ENCODE measurements at places on chromosomes 6 and 20.

DNA sequence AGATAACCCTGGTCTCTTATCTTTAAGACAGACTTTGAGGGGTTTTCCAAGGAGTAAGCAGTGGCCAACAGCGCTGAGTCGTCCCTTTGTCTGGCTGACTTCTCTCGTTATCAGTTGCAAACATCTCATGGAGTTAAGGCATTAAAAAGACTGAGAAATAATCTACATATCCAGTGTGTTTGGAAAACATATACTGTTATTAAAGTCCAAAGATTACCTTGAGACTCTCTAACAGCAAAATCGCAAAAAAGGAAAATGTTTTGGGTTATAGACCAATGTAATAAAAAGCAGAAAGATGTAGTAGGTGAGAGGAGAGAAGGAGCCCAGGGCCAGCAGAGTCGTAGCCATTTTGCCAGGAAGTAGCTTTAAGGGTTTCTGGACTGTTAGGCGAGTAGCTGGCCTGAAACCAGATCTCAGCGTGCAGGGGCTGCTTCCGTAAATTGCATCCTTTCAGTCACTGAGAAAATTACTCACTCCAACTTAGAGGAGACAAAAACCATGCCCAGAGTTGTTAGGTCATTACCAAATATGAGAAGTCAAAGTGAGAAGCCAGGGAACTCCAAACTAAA, 24.6 kb downstream of the MYLK4 start:
- no peak for DNase-seq

DNA sequence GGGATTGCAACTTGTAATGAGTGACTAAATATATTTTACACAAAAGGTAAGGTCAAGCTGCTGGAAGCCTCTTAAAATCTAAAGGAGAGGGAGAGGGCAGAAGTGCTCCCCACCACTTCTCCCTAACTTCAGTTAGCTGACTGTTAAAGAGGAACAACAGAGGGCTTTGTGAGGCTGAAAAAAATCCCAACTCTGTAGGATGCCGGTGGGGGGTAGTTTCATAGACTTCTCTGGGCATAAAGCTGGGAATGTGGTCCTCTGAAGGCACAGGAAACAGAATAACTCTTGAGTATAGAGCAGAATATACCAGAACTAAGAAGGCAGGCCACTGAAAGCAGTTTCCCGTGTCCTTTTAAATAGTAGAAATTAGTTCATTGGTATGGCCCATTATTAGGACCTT, 71.6 kb downstream of the KIF6 start:
- no peak for DNase-seq

DNA sequence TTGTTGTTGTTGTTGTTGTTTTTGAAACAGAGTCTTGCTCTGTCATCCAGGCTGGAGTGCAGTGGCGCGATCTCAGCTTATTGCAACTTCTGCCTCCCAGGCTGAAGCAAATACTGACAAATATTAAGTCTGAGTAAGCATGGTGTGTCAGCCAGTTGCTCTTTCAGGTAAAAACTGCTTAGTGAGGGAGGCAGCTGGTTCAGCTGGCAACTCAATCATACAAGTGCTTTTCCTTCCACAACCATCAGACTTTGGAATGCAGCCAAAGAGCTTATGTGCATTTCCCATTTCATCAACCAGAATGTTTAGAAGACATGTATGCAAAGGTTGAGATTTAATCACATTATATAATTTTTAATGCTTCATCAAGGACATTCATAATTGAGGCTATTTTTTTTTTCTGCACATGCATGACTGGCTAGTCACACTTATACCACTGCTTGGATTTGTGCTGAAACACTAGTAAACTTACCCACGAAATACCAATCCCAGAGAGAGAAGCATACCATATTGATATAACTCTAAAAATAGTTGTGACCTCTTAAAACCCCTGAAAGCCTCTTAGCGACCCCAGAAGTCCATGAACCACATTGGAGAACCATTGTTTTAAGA, 56.0 kb downstream of the CLIC5 start:
- DNase-seq, result no peak

DNA sequence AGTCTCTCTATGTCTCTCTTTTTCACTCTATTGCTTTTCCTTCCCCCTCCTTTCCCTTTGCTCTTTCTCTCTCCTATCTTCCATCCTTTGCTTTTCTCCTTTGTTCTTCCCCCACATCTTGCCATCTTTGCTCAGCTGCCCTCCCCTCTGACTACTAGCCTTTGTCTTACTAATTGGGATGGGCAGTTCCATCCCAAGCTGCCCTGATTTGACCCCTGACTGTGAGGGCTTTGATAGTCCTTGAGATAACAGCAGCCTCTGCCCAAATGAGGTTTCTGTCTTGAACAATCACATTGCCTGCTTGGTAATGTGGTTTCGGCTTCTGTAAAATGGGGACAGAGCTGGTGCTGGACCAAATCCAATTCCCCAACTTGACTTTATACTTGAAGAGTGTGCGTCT, 327.7 kb downstream of the DHX35 start:
- DNase-seq, result no peak

DNA sequence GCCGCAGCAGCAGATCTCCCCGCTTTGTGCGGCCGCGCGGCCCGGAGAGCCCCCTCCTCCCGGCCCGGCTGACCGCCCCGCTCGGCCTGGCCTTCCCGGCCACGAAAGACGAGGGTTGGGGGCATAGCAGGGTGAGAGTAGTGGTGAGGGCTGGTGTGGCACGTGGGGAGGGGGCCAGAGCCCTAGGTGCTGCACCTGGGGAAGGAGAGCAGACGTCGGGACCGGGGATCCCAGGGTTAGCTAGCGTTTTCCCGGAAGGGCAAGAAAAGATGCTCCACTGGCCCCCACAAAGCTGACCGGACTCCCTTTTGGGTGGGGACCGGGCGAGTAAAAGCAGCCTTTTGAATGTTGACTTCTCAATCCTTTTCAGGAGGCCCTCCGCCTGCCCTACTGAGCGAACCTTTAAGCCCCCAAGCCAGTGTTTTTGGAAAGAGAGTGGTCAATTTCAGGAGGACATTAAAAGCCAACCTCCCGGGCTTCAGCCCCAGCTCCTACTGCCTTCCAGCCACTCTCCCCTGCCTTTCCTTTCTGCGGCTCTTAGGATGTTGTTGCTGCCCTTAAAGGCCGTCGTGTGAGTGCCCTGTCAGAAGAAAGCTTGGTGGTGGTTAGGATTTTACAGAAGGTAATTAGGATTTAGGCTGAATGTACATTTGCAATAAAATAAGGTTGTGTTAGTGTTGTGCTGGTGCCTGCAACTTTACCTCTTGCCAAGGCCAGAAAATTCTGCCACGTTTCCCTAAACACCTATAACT, 648 bp upstream of the BACH2 start:
- DNase-seq, result no peak

GRCh38 chr6:1703091-1703855, 93.6 kb downstream of the FOXC1 start:
- DNase-seq, result no peak

DNA sequence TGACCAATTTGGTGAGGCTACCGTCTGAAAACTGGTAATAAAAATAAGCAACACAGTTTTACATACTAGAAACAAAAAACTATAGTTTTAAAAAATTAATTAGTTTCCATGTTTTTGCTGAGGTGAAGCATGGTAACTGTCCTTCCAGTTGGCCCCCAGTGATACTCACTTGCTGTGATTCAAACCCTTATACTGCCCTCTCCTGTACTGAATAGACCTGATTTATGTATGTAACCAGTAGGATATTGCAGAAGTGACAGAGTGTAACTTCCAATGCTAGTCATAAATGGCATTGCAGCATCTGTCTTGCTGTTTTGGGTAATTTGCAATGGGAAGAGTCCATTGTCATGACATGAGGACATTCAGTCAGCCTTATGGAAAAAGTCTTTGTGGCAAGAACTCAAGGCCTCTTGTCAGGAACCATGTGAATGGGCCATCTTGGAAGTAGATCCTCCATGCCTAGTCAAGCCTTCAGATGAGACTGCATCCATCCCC, 8.9 kb upstream of the CHD6 start:
- no peak for DNase-seq

GRCh38 chr6:30349421-30350177, 4.6 kb downstream of the RPP21 start:
- no peak for DNase-seq

DNA sequence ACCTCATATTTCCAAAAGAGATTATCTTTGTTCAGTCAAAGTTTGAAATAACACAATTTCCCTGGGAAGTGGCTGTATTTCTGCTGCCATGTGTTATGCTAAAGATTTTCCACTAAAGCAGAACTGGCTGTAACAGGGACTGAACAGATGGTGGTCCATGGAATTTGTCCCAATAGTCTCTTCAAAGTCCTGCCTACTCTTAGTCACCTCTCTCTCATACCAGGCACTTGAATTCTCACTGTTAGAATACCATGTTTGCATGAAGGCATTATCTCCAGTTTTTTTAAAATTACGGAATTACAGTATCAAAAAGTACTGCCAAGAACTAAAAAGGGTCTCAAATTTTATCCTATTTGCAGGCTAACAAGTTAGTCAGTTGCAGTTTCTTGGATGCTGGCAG, 105.0 kb upstream of the HDDC2 start:
- DNase-seq, result no peak

DNA sequence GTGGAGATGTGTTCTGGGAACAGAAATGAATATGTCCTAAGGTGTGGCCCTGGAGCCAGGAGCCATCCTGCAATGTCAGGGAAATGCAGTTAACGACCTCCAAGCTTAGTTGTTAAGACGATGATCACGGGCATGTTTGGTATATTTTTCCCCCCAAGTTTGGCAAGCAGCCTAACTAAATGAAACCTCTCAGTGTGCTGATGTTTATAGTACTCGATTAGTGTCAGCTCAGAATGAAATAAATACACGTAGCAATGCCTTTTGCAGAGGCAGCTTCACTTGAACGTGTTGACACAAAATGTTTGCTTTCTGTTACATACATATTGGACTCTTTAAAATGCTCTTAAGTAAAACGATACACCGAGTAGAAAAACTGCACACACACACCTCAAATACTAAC, 76.2 kb upstream of the OLIG3 start:
- DNase-seq, result no peak

- DNase-seq, result no peak
Observed at GRCh38 chr20:10940941-10941340, 267.1 kb upstream of the JAG1 start.

GRCh38 chr6:169166896-169167580, 86.6 kb downstream of the THBS2 start:
- no peak for DNase-seq

DNA sequence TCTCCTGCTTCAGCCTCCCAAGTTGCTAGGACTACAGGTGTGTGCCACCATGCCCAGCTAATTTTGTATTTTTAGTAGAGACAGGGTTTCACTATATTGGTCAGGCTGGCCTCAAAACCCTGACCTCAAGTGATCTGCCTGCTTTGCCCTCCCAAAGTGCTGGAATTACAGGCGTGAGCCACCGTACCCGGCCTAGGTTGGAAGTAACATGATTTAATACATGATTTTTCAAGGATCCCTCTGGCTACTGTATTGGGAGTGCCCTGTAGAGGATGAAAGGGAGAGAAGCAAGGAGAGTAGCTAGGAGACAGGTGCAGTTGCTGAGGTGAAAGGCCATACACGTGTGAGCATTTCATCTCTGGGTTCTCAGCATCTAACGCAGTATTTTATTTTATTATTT, 2.6 kb upstream of the NCOA3 start:
- no peak for DNase-seq

GRCh38 chr6:45966340-45966739, 49.3 kb downstream of the CLIC5 start:
- DNase-seq, result no peak

GRCh38 chr6:111406200-111406721, 76.8 kb downstream of the REV3L start:
- DNase-seq, result no peak

- DNase-seq, result no peak
Observed at GRCh38 chr20:38109591-38110524, 55.2 kb downstream of the TGM2 start.

GRCh38 chr20:58042591-58042990, 185.9 kb downstream of the ANKRD60 start:
- DNase-seq, result no peak

DNA sequence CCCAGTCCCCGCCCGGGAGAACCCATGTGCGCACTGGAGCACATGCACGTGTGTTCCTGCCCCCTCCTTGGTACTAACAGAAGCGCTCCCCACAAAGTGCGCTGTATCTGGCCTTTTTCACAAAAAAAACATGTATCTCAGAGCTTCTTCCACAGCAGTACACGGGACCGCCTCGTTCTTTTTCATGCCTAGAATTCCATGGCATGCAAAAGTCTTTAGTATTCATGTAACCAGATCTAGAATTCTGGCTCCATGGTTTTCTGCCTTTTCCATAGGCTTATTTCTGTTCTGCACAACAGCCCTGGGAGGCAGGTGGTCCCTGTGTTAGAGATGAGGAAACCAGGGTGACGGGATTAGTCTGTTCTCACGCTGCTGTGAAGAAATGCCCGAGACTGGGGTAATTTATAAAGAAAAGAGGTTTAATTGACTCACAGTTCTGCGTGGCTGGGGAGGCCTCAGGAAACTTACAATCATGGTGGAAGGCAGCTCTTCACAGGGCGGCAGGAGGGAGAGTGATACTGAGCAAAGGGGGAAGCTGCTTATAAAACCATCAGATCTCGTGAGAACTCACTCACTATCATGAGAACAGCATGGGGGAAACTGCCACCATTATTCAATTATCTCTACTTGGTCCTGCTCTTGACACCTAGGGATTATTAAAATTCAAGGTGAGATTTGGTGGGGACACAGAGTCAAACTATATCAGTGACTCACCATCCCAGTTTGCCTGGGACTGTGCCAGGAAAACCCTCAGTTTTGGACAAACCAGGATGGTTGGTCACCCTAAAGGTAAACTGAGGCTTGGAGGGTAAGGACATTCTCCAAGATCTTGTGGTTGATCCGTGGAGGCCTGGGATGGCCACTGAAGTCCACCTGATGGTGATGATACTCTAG, 41.0 kb downstream of the C20orf203 start:
- DNase-seq, result no peak

- DNase-seq, result no peak
Observed at GRCh38 chr6:3592371-3592941, 135.6 kb upstream of the SLC22A23 start.

DNA sequence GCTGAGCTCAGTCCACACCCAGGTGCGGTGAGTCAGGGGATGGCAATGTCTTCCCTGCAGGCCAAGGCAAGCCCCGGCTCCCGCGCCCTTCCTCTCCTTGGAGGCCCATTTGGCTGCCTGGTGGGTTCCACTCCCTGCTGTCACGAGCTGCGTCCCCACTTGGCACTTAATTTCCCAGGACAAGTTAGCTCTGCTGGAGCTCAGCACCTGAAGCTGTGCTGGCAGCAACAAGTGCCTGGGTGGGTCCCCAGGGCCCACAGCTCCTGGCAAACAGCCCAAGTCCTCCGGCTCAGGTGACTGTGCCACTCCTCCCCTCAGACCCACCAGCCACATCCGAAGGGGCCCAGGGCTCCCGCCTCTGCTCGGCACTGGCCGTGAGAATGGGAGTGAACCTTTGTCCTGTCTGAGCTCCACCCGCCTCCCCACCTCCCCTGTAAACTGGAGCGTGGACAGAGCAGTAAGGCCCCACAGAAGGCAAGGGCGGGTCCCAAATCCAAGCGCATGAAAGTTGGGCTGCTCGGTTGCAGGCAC, 16.9 kb downstream of the LAMA5 start:
- DNase-seq, result no peak

DNA sequence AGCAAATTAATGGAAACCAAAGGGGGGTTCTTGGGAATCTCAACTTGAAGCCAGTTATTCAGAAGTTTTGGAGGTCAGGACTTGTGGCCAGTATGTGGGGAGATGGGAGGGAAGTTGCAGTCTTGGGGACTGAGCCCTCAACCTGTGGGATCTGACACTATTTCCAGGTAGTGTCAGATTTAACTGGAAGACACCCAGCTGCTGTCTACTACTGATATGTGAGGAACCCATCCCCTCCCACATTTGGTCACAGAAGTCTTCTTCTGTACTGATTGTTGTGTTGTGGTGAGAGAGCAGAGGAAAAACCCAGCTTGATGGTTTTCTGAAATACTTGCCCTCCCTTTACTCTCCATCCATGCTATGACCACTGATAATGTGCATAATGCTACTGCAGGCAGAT, 134.0 kb downstream of the QRSL1 start:
- no peak for DNase-seq
